ENCODE measurements at places on chromosomes 16 and 17.

GRCh38 chr17:58997756-58998553 lies 108.7 kb downstream of the TRIM37 start:
- no peak for DNase-seq

- no peak for DNase-seq
These were observed 1.9 kb downstream of the TBX2 start for GRCh38 chr17:61401389-61402072.

- DNase-seq = peak; percentile 67
These were observed 23.7 kb downstream of the ARHGAP23 start for GRCh38 chr17:38451840-38452529.

- DNase-seq = no peak
These were observed 12.1 kb downstream of the ITGA3 start for GRCh38 chr17:50067996-50068395.

DNA sequence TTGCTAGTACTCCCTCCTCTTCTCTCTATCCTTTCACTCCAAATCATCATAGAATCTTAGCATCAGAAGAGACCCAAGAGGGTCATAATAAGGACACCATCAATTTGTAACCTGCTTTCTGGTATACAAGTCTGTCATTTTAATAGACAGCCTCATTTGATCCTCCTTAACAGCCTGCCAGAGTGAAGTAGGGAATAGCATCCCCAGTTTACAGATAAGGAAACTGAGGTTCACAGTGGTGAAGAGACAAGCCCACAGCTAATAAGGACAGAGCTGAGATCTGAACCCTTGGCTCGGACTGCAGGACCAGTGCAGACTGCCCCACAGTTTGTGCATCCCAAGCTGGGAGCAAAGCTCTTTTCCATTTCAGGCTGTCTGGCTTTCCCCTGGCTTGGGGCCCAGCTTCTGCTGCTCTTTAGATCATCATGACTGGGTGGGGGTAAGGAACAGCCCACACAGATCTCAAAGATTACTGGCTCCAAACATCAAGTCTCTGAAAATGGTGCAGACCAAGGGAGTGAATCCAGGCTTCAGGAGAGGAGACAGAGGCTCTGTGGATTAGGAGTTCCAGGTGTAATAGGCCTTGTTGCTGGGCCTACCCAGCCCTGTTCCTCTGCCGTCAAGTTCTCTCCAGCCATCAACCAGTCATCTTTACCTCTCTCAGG lies 10.3 kb upstream of the IGFBP4 start:
- no peak for DNase-seq

- peak; percentile 95 for DNase-seq
These were observed 17.8 kb upstream of the TMEM219 start for GRCh38 chr16:29943846-29944799.

DNA sequence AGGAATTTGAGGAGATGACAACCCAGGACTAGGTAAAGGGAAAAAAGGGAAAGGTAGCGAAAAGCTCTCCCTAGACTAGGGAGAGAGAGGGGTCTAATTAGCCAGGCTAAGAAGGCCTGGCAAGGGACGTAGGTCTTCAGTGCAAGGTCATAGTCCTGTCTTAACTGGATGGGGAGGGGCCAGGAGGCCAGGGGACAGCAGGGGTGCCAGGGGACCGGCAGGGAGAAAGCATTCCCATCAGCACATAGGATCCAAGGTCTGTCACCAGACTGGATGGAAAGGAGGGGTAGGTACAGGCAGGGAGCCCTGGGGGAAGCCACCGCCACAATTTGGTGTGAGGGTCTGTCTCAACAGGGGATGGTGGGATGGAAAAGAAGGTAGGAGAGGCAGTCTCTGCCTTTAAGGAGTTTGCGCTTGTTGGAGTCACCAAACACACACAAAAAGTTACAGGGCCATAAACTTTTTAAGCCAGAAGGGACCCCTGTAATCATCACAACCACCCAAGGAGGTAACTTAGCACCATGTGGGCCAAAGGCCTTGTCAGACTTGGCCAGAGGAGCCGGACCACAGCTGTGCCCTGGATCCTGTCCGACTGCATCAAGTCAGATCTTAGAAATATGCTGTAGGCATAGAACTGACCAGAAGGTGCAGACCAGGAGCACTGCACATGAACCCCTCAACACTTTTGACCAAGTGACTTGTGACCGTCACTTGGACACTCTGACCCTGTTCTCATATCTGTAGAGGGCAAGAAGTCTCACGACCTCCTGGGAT lies 10.0 kb downstream of the AXIN2 start:
- DNase-seq = no peak

DNA sequence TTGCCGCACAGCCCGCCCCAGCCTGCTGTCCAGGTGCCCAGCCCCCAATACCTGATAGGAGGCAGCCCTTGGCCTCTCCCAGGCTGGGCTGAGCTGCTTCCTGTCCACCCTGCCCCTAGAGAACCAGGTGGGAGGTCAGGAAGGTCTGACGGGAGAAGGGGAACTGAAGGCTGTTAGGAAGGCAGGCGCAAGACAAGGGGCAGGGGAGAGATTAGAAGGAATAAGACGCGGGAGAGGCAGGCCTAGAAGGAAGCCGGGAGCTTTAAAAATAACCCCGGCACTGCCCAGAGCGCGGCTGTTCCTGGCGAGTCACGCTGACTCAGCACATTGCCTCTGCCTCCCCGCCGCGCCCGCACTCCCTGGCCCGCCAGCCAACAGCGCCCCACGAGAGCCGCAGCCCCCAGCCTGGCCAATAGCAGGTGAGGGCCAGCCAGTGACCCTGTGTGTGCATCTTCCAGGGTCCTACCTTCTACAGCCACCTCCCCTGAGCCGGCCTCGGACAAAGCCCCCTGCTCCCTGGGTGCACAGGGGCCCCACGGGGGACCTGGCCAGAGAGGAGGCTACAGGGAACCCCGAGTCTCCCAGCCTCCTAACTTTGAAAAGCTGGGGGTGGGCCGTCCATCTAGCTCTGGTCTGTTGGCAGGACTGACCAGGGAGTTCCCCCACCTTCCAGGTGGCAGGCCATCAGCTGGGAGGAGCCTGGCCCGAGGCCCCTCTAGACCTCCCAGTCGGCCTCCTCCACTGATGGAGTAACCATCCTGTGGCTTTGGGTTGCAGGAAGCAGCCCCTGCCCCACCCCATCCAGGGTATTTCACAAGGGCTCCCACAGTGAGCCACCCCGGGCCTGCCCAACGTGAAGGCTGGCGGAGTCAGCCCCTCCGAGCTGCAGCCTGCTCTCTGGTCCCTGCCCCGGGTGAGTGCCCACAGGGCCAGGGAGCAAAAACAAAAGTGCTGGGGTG lies 4.0 kb downstream of the MAFG start:
- no peak for DNase-seq

DNA sequence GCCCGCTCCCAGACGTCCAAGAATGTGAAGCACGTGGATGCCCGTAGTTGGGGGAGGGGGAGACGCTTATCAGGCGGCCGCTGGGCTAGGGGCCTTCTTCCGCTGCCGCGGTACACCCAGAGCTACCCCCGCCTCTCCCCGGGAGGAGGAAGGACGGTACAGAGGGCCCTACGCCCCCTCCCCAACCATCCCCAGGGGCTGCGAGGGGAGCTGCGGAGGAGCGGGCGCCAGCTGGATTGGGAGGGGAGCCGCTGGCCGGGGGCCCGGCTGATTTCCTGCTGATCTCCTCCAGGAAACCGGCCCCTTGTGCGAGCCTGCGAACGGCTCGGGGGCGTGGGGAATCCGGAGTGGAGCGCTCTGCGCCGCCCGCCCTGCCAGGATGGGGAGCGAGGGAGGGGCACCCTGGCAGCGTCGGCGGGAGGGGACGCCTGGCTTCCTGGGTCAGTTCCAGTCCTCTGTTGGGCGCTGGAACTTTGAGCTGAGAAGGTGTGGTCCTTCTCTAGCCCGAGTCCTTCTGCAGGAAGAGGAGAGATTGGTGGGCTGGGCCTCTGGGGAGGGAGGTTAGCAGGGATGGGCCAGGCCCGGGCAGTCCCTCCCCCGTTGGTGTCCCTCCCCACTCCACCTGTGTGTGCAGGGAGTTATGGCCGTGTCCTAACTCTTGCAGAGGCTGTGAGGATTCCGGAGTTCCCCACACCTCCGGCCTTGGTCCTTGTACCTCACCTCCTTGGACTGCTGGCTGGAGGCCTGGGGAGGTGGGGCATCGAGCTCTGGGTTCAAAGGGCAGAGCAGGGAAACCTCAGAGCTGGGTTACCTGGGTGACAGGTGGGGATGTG lies 19.2 kb downstream of the GJD3 start:
- DNase-seq = no peak

- DNase-seq = no peak
These were observed 479.3 kb upstream of the ZFHX3 start for GRCh38 chr16:73527187-73527586.

GRCh38 chr17:2580661-2581060 lies 12.8 kb upstream of the PAFAH1B1 start:
- DNase-seq = no peak

GRCh38 chr16:51936846-51937245 lies 610.1 kb downstream of the TOX3 start:
- DNase-seq = no peak

DNA sequence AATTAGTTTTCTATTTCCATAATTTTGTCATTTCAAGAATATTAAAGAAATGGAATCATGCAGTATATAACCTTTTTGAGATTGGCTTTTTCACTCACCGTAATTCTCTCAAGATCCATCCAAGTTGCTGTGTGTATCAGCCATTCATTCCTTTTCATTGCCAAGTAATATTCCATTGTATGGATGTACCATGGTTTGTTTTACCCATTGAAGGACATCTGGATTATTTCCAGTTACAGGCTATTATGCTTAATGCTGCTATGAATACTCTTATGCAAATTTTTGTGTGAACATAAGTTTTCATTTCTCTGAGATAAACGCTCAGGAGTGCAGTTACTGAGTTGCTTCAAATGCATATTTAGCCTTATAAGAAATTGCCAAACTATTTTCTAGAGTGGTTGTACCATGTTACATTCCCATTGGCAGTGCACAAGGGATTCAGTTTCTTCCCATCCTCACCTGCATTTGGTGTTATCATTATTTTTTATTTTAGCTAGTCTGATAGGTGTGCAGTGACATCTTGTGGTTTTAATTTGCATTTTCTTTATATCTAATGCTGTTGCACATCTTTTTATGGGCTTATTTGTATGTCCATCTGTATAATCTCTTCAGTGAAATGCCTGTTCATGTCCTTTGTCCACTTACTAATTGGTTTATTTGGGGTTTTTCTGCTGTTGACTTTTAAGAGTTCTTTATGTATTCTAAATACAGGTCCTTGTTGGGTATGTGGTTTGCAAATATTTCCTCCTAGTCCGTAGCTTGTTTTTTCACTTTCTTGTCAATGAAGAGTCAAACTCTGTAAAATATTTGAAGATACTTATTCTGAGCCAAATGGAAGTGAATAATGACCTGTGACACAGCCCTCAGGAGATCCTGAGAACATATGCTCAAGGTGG lies 32.7 kb downstream of the BMERB1 start:
- DNase-seq = no peak

DNA sequence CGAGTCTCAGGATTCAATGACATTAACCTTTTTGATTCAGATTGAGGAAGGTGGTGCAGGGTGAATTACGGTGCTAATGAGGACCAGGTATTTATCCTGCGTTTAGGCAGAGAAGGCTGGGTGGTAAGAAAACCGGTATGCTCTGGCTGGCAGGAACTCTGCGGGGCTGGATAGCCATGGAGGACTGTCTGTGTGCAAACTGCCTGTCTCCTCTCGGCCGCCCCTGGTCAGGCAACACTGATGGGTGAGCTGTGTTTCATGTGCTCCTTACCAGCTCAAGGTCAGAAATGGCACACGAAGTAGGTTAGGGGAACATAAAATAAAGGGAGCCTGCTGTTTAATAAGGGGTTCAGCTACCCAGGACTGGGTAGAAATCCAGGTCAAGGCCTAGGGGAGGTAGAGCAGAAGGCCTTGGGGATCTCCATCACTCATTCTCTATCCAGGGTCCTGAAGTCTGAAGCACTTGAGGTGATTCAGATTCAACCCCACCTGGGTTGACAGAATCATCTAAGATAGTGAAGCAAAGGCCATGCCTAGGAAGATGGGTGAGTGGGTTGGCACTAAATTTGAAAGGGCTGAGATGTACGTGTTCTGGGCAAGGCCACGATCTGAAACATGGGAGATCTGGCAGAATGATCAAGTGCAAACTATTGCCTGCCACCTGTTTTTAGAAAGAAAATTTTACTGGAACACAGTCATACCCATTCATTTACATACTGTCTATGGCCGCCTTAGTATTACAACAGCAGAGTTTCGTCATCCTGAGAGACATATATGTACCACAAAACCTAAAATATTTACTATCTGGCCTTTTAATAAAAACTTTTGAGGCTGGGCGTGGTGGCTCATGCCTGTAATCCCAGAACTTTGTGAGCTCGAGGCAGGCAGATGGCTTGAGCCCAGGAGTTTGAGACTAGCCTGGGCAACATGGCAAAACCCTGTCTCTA lies 292.5 kb downstream of the XYLT1 start:
- DNase-seq = no peak

- DNase-seq = no peak
These were observed 296.3 kb downstream of the HS3ST4 start for GRCh38 chr16:25988084-25988483.

DNA sequence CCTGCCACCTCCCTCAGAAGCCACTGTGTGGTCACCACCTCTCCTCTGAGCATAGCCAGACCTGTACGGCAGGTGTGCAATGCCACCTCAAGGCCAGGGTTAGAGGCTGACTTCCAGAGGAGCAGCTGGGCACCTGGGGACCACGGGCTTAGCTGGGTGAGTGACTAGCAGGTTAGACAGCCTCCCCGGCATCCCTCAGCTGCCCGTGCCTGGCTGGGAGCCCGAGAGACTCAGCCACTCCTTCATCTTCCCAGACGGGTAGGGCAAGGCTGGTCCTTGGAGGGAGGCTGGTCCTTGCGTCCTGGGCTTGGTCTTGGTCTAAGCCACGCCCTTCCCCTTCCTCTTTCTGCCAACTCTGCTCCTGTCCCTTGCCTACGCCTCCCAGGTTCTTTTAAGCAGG lies 7.8 kb downstream of the CRHR1 start:
- no peak for DNase-seq

GRCh38 chr17:3542410-3543088 lies 15.1 kb downstream of the TRPV3 start:
- no peak for DNase-seq

DNA sequence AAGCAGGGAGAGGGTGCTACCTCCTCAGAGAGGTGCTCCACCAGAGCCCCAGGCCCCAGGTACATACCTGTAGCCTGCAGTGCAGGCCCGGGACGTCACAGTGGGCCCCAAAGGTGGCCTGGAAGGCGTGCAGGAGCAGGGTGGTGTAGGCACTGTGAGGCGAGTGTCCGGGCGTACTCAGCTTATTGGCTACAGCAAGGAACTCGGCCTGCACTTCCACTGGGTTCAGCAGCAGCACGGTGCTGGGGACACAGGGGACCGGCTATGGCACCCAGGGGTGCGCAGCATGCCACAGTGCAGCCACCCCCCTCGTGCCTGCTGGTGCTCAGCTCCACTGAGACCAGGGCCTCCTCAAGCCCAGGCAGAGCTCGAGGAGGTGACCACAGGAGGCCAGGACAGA lies 23.2 kb upstream of the PIK3R6 start:
- no peak for DNase-seq

GRCh38 chr16:56667581-56668571 lies at the start of gene MT1G:
TSS of gene MT1G (minus strand) at chr16:56668065. CDS start at chr16:56667993, 72 bp downstream.
- no peak for DNase-seq

DNA sequence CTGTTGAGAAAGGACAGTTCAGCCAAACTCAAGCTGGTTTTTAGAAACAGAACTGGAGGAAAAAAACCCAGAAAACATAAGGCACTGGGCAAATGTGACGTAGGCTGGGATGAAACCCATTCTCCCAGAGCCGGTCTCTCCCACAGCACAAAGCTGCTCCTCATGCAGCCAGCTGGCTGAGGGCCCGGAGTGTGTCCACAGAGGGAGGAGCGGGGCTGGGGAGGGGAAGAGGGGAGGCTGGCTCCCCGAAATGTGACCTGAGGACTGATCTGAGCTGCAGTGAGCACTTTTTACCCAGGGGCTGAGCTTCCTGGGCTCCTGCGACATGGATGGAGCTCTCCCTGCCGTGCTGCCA lies 20.8 kb downstream of the FOXF1 start:
- no peak for DNase-seq
